ENCODE measurements at places on chromosomes 5 and 9.

DNA sequence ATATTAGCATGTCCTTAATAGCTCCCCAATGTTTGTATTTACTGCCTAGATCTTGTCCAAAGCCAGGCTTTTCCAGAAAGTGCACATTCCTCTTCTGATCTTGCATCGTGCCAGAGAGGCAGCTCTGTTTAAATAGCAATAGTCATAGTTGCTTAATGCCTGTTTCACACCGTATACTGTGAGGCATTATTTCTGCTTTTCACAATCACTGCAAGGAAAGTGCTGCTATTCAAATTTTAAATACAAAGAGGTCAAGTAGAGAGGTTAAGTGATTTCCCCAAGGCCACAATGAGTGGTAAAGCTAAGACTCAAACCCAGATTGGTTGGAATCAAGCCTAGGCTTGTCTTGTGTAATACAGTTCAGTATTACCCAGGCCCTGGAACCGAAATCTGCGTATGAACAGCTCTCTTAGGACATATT is 153.6 kb downstream of the SNX18 start:
- no peak for DNase-seq

DNA sequence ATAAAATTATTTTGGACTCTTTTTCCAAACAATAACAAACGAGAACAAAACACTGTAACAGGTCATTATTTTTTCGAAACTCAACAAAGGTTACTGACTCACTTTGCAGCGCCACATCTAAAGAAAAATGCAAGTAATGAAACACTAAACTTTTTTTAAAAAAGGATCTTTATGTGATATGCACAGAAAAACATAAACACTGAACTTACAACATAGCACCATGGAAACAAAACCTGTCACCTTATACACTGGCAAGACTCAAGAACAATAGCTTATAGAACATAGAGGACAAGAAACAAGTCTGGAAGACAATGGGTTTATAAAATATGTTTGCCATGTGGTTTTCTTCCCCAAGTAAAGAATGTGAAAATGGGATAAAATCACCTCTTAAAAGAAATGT is 85.2 kb downstream of the AUH start:
- no peak for DNase-seq

GRCh38 chr5:127988146-127988760 is 95.3 kb upstream of the SLC12A2 start:
- no peak for DNase-seq

DNA sequence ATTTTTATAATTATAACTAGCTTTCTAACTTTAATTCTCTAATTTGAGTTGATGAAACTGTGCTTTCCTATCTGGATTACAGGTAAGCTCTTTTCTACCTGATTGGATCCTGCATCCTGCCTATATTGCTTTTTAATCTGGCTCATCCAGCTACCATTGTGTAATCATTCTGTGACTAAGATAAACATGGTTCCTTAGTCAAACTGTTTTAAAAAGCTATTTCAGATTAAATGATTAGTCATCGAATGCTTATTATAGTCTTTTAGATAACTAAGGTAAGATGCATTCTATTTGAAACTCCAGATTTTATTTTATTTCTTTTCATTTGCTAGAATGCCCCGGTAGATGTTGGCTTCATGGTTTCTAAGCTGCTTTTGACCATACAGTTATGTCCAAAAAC is 50.7 kb downstream of the ICE1 start:
- DNase-seq = no peak

- no peak for DNase-seq
These were observed 7.0 kb downstream of the HSPA9 start for GRCh38 chr5:138568061-138568824.

- no peak for DNase-seq
These were observed 43.1 kb upstream of the TTC39B start for GRCh38 chr9:15349892-15350761.

DNA sequence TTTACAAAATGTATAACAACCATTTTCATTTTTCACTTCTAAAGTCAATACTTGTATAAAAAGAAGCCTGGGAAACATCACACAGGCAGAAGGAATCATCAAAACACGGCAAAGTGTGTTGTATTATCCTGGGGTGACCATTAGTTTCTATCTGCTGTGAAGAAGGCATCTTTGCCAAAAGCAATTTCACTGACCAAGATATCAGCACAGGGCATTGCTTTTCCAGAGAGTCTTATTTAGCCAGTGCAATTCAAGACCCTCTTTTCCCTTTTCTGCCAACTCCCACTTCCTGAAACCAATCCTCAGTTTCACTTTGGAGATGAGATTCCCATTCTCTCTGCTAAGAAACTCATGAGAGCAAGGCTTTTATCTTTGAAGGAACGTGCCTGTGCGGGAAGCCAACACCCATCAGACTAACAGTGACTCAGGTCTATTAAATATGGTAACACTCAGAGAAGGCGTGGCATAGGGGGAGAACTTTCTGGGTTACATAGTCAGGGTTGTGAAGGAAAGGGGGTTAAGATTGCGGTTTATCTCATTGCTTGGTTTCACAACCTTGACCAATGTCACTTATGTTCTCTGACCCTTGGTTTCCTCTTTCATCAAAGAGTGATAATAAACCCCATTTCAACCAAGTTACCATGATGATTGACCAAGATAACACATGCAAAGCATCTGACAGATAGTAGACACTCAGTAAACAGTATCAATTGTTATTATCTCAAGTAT is 666.9 kb upstream of the KLF4 start:
- no peak for DNase-seq

DNA sequence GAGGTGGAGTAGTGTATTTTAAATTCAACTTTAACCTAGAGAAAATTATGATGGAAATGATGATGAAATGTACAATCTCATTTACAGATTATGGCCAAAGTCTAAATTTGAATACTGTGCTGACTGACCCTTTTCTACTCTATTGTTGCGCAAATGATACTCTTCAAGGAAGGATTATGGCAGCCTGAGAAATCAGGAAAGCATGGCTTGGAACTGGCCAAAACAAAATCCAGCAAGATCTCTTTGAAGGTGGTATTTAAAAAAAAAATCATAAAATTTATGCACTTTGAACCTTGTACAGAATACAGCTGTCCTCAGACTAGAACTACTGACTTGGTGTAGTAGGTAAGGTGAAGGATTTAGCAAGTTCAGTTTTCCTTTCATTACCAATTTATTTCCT is 105.3 kb downstream of the NDUFAF2 start:
- DNase-seq = no peak

DNA sequence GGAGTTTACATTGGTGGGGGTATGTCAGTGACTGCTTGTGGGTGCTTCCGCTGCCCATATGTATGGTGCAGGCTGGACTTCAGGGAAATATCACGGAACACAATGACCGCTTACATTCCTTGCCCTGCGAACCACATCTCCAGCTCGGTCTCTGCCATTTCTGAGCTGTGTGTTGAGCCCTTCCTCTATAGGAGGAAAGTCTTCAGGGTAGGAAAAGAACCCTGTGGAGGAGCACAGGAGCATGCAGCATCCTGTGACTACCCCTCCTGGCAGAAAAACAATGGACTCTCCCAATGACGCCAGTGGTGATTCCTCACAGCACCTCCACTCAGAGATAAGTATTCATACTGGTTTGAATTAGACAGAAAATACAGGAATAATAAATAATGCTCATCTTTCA is 276.8 kb upstream of the MAP3K1 start:
- no peak for DNase-seq

DNA sequence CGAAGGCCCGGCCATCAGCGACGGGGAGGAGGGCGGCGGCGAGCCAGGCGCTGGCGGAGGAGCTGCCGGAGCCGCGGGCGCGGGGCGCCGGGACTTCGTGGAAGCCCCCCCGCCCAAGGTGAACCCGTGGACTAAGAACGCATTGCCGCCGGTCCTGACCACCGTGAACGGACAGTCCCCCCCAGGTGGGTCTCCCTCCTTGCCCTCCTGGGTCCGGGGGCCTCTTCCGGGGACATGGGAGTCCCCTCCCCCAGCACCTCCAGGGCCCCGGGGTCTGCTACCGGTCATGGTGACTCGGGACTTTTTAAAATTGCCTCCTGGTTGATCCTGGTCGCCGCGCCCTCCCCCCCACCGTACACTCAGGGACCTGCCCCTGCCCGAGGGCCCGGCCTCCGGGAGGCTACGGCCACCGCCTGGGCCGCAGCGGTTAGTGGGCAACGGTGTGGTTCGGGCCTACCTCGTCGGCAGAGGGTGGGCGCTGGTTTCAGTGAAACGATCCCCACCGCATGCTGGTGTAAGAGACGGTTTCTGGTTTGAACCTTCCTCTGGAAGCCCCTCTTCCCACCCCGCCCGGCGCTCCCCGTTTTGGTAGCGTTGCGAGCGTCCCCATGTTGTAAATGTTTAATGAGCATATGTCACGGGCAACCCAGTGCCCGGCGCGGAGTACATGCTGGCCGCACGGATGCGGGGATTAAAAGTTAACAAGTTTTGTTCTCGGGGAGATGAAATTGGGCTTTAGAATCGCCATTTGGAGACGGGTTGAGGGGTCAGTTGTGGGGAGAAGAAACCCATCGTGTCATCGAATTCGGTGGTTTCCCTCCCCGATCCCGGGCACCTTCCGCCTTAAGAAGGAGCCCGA is 1.1 kb downstream of the LARP1 start:
- peak; percentile 2 for DNase-seq

GRCh38 chr5:42360056-42360455 is 63.2 kb upstream of the GHR start:
- DNase-seq = no peak

GRCh38 chr5:16883176-16883575 is 52.9 kb downstream of the MYO10 start:
- no peak for DNase-seq

DNA sequence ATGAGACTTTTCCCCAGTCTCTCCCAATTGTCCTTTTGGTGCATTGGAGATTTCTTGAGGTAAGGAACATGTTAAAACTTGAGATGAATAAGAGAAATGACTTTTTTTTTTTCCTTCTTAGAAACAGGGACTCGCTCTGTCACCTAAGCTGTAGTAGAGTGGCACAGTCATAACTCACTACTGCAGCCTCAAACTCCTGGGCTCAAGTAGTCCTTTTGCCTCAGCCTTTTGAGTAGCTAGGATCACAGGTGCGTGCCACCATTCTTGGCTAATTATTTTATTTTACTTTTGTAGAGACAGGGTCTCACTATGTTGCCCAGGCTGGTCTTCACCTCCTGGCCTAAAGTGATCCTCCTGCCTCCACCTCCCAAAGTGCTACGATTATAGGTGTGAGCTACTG is 25.9 kb downstream of the CDC42SE2 start:
- DNase-seq = no peak

GRCh38 chr5:10518347-10518746 is 45.5 kb upstream of the ANKRD33B start:
- DNase-seq = no peak

GRCh38 chr9:36597412-36598178 is 24.9 kb downstream of the MELK start:
- no peak for DNase-seq

GRCh38 chr9:108677776-108678175 is 178.0 kb downstream of the ACTL7B start:
- no peak for DNase-seq

DNA sequence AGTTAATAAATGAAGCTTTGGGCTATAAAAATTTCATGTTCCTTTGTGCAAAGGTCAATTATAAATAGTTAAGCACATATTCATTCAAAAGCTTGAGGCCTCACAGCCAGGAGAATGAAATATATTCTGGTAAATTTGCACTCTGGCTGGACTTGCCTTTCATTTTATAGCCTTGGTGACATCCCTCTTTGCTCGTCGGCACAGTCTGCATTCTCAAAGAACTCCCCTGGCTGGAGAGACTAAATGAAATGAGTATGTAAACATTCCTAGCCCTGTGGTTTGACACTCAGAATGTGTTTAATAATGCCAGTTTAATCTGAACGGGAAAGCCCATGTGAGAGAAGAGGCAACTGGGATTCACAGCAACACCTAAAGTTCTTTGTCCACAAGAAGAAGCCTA is 285.6 kb downstream of the BRINP1 start:
- no peak for DNase-seq

DNA sequence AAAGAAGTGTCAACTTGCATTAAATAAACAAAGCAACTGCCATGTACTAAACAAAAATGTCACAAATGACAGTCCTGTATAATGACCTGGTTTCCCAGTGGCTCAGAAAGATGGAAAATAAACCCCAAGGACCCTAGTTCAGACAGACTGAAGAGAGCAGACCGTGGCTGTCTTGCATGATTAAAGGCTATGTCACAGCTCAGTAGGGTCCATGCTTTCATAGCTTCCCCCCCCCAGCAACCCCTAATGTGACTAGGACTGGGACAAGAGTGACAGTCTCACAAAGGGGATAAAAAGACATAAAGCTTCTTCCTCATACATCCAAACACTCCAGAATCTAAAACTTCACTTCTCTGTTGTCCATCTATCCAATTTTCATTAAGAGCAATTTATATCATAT is 113.6 kb downstream of the NR6A1 start:
- DNase-seq = no peak

DNA sequence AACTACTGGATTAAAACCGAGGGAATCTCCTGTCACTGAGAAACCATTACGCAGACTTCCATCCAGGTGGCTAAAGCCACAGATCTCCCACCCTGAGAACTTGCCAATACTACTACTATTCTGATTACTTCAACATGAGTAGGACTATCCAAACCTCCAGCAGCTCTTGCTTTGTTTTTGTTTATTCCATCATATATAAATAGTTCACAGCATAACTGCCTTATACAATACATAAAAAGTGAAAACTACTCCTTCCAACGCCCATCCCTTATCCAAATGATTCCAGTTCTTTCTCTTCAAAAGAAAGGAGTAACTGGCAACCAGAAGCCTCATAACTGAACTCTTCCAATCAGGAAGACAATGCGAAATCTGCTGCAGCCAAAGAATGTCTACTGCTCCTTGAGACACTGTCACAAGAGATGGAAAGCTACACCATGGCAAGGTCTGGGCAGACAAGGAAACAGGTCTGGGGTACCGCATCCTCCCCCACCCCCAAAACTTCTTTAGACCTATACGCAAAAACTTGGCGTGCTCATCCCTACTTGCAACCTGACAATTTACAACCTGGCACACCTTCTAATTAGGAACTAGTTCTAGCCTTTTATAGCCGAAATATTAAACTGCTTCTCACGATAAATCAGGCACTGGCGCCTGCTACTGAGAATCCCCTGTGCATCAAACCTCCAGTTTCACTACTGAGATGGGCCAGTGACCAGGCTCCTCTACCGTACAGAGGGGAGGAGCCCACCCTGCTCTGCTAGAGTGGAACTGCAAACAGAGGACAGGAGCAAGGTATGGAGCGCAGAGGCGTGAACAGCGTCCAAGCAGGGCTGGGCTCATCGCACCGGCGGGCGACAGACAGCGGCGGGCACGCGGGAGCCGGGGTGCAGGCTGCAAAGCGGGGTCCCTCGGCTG is 986 bp downstream of the PLPP1 start:
- no peak for DNase-seq

- DNase-seq = no peak
These were observed 57.8 kb upstream of the HSPA9 start for GRCh38 chr5:138632900-138633489.

GRCh38 chr5:40428126-40428525 is 251.6 kb upstream of the PTGER4 start:
- no peak for DNase-seq

- no peak for DNase-seq
These were observed 44.4 kb downstream of the FEM1C start for GRCh38 chr5:115500225-115500624.

DNA sequence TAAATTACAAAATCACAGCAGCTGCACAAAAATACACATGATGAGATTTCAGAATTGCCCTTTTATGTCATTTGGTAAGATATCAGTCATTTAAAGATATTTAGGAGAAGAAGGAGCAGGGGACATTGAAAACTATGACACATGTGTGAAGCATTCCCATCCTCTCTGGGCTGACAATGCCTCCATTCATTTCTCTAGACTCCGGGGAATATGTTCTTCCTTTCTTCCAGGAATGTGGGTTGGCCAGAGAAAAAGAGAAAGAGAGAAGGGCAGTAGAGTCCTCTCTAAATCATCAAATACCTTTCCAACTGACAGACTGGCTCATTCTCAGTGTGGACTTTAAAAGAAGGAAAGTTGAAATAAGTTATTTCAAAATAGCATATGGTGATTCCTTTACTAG is 205.6 kb upstream of the ADAMTSL1 start:
- no peak for DNase-seq
